ENCODE measurements at places on chromosomes 16 and 17.

- no peak for DNase-seq
These were observed 115.5 kb upstream of the NLRP1 start for GRCh38 chr17:5699814-5700213.

GRCh38 chr17:50155115-50155819 is 4.8 kb upstream of the PPP1R9B start:
- no peak for DNase-seq

- peak; percentile 40 for DNase-seq
These were observed 719 bp upstream of the RNF227 start for GRCh38 chr17:7916808-7917207.

DNA sequence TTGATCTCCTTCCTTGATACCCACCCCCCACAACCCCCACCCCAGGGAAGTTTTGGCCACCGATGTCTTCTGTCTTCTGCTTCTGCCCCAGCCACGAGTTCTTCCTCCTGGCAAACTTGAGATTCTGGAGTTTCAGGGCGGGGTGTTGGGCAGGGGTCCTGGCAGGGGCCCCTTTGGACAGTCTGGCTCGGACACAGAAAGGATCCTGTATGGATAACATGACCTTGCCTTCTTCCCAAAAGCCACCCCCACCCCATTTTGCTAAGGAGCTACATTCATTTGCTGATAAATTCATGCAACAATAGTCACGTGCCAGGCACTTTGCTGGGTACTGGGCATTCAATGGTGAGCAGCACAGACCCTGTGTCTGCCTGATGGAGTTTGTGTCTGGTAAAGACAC is 5.9 kb upstream of the COL1A1 start:
- DNase-seq, result no peak

- no peak for DNase-seq
These were observed 167.0 kb downstream of the COPRS start for GRCh38 chr17:31692027-31692426.

DNA sequence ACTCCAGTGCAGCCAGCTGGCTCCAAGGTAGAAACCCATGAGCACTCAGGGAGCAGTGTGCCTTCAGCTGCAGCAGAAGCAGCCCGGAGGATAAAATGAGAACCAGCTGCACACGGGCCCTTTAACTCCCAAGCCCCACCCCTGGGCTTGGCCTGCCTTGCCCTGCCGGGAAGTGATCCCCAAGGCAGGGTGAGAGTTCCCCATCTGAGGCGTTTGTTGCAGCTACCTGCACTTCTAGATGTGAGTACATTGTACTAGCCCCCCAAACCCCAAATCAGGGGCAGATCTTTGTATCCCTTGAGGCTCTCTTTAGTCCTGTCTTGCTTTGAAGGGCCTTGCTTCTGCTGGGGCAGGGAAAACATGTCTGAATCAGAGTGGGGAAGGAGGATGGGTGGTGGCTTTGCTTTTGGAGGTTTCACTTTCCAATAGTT is at the start of gene MVP:
TSS of gene MVP (plus strand) at position 192 of the 431 bp plus-strand sequence. CDS start 10,088 bp downstream, outside the sequence.
- peak; percentile 64 for DNase-seq

DNA sequence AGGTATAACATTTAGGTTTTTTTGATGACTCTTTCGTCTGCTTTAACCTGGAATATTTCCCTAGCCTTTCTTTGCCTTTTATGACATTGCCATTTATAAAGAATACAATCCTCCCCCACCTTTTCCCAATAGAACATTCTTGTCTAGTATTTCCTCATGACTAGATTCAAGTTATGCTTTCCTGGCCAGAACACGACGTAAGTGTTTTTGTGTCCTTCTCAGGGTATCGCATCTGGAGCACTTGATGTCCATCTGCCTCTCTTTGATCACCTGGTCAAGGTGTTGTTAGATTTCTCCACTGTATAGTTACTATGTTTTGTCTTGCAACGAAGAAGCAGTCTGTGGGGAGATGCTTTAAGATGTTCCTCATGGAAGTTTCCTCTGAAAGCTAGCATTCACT is 87.4 kb downstream of the MSI2 start:
- DNase-seq, result no peak

GRCh38 chr17:3919123-3919624 is 2.9 kb upstream of the P2RX1 start:
- DNase-seq, result no peak

GRCh38 chr16:72727565-72727964 is 320.4 kb downstream of the ZFHX3 start:
- no peak for DNase-seq

- DNase-seq, result no peak
These were observed 1304.7 kb downstream of the CDH8 start for GRCh38 chr16:60731329-60732050.

DNA sequence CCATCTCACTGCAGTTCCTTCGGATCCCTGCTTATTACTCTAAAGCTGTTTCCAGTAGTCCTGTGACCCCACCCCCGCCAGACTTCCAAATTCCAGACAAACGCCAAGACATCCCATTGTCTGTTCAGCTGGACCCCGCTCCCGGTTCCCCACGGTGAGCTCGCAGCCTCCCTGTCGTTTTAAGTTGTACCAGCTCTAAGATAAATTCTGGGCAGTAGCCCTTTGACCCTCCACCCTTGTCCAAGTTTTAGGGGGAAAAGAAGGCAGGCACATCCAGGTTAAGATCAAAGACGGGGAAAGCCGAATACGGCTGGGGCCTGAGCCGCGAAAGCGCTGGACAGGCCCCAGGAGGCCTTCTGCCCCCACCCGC is 589 bp downstream of the ARL6IP1 start:
- DNase-seq, result peak; percentile 46

- DNase-seq, result no peak
These were observed 202.2 kb upstream of the CACNG5 start for GRCh38 chr17:66632731-66633130.

- DNase-seq, result no peak
These were observed 7.0 kb downstream of the CASKIN1 start for GRCh38 chr16:2189252-2189893.

- no peak for DNase-seq
These were observed 205.9 kb downstream of the HS3ST3A1 start for GRCh38 chr17:13395862-13396261.

GRCh38 chr16:31010585-31011325 is at the start of gene STX1B:
Gene STX1B, minus strand, starts transcription at chr16:31010638. Its CDS starts 242 bp downstream, at chr16:31010396.
- no peak for DNase-seq

DNA sequence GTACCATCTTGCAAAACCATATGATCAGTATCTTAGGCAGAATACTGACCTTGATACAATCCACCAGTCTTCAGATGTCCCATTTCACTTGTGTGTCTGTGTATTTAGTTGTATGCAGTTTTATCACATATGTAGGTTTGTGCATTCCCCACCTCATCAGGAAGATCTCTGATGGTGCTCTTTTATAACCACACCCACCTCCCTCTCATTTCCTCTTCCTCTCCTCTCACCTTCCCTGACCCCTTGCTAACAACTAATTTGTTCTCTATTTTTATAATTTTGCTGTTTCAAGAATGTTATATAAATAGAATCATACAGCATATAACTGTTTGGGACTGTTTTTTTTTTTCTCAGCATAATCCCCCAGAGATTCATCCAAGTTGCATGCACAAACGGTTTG is 52.0 kb upstream of the ACSM2B start:
- DNase-seq, result no peak

- DNase-seq, result peak; percentile 90
These were observed at the start of gene MCRIP2 for GRCh38 chr16:641326-642188. Gene MCRIP2, plus strand, starts transcription at chr16:641828. Its CDS starts 164 bp downstream, at chr16:641992.

DNA sequence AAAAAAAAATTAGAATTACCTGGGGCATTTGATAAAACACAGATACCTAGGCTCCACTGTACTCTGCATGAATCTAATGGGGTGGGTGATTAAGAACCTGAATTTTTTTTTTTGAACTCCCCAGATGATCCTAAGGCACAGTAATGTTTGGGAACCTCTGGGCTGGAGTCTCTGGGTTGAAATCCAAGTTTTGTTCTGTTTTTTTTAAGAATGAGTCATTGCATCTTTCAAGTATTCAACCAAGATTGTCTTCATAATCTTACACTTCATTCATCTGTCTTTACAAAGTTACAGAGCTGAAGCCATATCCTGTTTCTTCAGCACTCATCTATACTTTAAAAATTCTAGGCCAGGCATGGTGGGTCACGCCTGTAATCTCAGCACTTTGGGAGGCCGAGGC is 52.6 kb downstream of the PIGL start:
- no peak for DNase-seq

GRCh38 chr16:85988723-85989313 is 89.9 kb downstream of the IRF8 start:
- DNase-seq, result no peak

GRCh38 chr17:9672266-9672665 is 26.9 kb downstream of the USP43 start:
- DNase-seq, result no peak

GRCh38 chr16:471353-472198 is 46.1 kb downstream of the RAB11FIP3 start:
- no peak for DNase-seq

Data from DMS53 (cell line).